ENCODE measurements at places on chromosomes 11 and 22.

GRCh38 chr22:48699511-48699910, 1128.2 kb downstream of the BRD1 start:
- no peak for DNase-seq

DNA sequence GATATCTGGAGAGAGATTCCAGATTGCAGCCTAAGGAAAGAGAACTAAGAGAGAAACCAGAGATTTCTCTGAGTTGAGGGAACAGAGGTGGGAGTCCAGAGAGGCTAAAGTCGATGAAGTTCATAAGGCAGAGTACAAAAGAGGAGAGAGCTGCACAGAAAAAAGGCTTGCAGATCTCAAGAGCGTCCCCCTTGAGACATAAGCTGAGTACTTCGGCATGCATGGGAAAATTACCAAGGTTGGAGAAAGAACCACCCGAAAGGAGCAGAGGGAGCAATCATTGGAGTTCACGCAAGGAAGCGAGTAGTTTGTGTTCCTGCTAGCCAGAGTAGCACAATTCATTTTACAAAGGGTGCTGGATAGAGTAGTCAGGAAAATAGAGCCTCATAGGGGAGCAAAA, 293.5 kb downstream of the TMEM135 start:
- DNase-seq: no peak

GRCh38 chr11:73401217-73401923, 25.2 kb downstream of the RELT start:
- DNase-seq: no peak

DNA sequence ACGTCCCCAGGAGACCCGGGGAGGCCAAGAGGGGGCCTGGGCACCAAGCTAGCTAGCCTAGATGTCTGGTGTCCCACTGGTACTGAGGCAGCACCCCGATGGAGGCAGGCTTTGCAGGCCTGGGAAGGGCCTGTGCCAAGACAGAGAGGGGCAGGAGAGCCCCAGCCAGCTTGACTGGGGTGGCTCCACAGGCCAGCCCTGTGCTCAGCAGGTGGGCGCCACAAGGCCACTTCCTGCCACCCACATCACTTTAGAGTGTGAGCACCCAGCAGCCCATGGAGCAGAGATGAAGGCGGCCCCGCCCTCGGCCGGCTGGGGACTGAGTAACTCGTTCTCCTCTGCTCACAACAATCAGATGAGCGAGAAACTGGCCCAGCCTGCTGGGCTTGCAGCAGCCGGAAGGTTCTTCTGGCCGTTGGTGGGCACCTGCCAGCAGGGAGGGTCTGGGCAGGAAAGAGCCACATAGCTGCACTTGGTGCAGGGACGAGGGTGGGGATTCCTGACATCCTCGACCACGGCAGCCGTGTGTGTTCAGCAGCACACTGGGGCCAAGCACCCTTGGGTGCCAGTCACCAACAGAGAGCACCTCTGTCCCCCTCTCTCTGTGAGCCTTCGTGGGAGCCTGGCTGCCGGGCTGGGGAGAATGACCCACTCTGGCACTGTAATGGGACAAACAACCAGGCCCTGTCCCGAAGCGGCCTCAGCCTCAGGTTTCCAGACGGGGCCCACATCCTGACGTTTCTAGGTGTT, 7.6 kb downstream of the OSBPL5 start:
- no peak for DNase-seq

- no peak for DNase-seq
These were observed 96.3 kb downstream of the FAM76B start for GRCh38 chr11:95693298-95693697.

GRCh38 chr22:43782448-43782847, 29.7 kb downstream of the EFCAB6 start:
- DNase-seq: no peak

GRCh38 chr11:64260147-64260708, 8.9 kb downstream of the PLCB3 start:
- DNase-seq: no peak

- no peak for DNase-seq
These were observed 65.4 kb downstream of the TSPAN18 start for GRCh38 chr11:44792171-44792570.

- DNase-seq: peak; percentile 58
These were observed 735.9 kb downstream of the NTM start for GRCh38 chr11:132106096-132106982.

DNA sequence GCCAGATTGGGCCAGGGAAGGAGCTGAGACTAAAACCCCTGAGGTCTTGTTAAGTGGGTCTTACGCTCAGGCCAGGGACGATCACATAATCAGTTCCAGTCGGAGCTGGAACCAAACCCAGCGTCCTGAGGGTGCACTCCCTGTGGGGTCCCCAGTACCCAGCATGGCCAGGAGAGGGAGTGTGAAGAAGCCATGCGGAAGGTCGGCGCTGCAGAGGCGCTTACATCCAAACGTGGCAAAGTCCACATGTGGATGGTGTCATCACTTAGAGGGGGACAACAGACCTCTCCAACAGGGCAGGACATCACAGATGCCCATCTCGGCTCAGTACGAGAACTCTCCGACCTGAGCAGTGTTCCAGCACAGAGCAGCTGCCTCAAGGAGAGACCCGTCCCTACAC, 8.3 kb downstream of the ATP5MGL start:
- no peak for DNase-seq

DNA sequence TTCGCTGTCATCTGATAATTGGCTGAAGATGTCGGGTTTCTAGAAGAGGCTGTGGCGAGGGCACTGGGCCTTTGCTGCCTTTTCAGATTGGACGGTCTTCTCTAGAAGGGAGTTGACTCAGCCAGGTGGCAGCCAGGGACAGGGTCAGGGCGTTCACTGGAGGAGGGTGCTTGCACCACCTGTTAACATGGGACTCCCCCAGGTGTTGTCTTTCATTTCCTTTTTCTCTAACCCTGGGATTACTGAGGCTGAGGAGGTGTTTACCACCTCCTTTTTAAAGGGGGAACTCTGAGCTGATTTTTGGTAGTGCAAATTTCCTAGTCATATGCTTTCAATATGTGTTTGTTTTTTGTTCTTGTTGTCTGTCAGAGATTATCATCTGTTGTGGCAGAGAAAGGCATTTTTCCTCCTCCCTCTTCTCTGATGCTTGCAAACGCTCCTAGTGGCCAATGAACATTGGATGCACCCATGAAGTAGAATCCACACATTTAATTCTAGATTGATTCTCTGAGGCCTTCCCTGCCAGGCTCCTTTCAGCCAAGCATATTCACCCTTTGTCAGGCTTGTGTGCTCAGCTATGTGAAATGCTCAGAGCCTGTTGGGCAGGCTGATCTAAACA, 54.1 kb downstream of the LDLRAD3 start:
- no peak for DNase-seq

DNA sequence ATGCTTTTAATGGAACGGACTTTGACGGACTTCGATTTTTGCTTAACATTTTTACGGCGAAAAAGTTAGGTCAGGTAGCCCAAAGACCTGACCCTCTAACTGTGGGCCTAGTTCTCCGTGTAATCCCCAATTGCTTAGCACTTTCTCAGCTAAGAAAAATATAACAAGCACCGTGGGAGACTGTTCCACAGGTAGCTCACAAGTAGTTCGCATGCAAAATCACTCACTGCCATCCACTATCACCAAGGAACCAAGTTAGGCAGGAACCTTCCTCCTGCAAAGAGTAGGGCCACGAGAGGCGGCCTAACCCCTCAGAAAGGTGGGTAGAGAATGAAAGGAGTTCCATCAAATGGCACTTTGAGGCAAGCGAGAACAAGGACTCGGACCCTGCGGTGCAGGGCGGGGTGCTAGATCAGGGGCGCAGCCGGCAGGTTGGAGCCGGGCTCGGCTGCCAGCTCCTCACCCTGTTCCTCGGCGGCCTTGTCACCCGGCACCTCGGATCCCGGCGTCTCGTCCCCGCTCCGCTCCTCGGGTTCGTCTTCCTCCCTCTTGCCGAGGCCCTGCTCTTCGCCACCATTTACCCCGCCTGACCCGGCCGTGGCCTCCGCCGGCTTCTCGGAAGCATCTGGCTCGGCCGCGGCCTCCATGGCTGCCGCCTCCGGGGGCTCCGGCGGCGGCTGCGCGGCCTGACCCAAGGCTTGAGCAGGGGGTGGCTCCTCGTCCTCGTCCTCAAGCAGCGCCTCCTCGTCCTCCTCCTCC, 922 bp downstream of the HNRNPUL2 start:
- no peak for DNase-seq

DNA sequence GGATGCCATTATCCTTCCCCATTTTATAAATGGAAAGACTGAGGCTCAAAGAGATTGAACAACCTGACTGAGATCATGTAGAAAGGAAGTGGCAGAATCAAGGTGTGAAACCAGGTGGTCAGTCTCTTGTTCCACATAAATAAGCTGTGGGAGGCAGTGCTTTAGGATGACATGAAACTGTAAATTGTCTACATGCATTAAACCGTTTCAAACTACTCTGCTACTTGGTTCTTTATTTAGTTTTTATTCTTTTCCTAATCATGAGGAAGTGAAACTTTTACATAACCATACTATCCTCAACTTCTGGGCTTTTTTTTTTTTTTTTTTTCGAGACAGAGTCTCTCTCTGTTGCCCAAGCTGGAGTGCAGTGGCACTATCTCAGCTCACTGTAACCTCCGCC, 34.9 kb downstream of the CADM1 start:
- no peak for DNase-seq

DNA sequence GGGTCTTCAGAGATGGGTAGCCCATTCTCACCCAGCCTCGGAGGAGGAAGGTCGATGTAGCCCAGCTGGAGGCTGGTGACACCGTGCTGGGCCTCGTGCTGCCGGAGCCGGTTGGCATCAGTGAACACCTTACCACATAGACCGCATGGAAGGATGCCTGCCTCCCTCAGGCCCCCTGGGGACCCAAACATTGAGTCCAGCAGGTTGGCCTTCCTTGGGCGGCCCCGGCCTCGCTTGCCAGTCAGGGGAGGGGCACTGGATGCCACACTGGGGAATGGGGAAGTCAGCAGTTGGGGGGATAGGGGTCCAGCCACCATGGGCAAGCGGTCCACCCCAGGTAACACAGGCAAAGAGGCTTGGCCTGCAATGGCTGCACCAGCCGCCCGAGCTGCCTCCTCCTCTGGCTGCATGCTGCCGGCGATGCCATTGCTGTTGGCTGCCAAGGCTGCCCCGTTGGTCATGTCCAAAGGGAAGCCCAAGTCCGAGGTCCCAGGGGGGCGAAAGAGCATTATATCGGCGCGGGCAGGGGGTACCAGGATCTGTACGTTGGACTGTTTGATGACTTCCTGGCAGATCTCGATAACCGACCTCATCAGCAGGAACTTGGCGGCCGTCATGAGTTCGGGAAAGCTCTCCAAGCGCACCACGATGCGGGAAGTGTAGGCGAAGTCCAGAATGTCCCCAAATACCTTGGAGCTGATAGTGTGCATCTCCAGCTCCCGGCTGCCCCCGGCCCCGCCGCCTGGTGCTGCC, 1.4 kb downstream of the PATZ1 start:
- no peak for DNase-seq

- no peak for DNase-seq
These were observed 14.1 kb upstream of the MDK start for GRCh38 chr11:46367244-46367915.

- no peak for DNase-seq
These were observed 153.6 kb downstream of the MAML2 start for GRCh38 chr11:96189351-96189750.

- no peak for DNase-seq
These were observed 46.0 kb upstream of the PPARA start for GRCh38 chr22:46104170-46104880.

Measured in retinal pigment epithelial cell (primary cell).